NCI-H1048 (cell line): ENCODE measurements at places on chromosomes 1 and 21.

DNA sequence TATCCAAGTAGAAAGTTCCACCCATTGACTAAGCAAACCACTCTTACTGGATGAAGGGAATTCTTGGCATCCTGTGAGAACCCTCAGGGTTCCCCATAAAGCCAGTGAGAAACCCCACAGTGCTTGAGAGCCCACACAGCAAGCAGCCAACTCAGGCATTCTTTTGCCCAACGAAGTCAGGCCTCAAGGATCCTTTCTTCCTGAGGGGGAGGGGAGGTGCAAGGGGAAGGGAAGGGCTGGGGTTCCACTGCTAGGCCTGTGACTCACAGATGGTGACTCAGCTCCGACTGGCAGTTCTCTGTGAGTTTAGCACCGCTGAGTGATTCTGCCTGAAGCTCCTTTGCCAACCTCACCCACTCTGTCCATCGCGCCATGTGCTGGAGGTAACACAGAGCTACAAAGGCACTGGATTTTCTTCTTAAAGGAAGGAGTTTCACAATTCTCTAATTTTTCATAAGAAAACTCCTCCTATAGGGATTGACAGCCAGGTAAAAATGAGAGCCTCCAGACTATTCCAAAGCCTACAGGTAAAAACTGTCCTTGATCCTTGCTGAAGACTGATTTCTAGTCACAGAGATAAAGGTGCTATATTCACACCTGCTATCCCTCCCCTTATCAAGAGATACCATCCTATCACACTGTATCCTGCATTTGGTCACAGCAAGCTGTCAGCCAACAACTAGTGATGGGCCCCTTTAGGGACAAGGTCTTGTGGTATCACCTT, 4.8 kb downstream of the ENO1 start:
- no peak for DNase-seq

- no peak for DNase-seq
These were observed 77.7 kb upstream of the SOX13 start for GRCh38 chr1:203995228-203995627.

- no peak for DNase-seq
These were observed 26.8 kb downstream of the ELK4 start for GRCh38 chr1:205604825-205605505.

DNA sequence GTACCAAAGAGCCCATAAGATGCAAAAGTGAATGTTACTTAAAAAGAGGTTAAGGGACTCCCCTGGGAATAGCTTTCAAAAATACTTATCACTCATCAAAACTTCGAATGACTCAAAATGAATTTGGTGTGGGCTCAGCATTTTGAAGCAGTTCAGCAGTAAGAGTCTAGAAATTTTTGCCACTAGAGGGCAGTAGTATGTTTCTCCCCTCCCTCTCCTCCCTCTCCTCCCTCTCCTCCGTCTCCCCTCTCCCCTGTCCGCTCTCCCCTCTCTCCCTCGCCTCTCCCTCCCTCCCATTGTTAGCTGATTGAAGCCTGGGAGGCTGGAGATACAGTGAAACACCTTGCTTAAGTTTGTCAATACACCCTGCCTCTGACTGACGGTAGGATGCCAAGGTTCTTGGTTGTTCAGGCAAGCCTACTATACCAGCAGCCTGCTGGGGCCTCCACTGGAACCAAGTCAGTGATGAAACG, 70.8 kb upstream of the TENT5C start:
- DNase-seq = no peak

DNA sequence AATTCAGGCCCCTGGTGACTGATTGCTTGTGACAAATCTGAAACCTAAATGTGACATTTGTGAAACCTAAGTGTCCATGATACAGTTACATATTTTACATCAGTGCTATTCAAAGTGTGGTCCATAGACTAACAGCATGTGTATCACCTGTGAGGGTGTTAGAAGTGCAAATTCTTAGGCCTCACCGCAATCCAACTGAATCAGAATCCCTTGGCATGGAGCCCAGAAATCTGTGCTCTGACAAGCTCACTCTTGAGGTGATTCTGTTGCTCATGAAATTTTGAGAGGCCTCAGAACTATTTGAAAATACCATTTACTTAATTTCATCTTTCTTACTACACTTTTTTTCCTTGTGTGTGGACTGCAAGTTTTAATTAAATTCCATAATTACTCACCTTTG, 587.9 kb downstream of the ADGRL2 start:
- DNase-seq = no peak

GRCh38 chr1:42952303-42953001, 6.2 kb downstream of the SLC2A1 start:
- no peak for DNase-seq

GRCh38 chr1:245622332-245623014, 467.7 kb downstream of the KIF26B start:
- no peak for DNase-seq

DNA sequence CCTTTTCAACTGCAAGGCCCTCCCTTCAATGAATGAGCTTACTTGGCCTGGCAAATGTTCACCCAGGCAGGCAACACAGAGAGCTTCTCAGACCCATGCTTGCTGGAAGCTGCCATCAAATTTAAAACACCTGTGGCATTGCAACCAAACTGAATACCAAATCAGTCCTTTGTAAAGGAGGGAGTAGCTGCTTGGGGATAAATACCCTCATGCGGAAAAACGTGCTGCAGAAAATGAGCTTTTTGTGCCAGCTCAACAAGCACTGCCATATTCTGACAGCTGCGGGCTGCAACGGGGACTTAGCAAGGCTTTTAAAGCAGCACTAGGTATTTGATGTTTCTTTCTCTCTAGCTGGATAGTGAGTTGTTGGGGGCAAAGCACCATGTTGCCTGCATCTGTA, 119.7 kb downstream of the PLPPR4 start:
- no peak for DNase-seq

DNA sequence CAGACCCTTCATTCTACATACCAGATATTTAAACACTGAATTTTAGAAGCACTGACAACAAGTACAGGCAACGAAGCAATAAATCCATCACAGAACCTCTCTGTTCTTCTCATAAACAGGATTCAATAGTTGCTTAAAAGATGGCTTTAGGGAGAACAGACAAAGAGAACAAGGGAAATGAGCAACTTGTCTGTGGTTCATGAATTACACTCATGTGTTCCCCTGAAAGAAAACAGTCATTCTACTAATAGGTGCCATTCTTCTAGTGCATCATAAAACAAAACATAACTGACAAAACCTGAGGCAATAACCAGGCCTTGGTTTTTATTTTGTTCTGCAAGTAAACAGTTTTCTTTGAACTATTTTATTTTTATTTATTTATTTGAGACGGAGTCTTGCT, 6.8 kb downstream of the GNL2 start:
- DNase-seq = no peak

DNA sequence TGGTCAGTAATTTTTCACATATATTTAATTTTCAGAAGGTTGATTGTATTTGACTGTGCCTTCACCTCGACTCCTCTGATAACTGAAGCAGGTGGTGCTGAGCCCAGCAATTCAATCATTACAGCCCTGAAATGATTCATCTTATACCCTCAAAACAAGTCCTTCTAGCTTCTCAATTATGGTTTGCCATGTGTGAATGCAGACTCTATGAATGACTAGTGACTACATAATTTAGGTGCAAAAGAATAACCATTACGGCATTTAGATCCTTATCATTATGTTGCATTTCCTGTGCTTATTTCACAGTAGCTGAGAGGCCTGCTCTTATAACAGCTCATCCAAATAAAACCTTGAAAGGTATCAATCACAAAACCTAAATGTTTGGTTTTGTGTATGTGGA, 54.0 kb upstream of the COL11A1 start:
- no peak for DNase-seq

DNA sequence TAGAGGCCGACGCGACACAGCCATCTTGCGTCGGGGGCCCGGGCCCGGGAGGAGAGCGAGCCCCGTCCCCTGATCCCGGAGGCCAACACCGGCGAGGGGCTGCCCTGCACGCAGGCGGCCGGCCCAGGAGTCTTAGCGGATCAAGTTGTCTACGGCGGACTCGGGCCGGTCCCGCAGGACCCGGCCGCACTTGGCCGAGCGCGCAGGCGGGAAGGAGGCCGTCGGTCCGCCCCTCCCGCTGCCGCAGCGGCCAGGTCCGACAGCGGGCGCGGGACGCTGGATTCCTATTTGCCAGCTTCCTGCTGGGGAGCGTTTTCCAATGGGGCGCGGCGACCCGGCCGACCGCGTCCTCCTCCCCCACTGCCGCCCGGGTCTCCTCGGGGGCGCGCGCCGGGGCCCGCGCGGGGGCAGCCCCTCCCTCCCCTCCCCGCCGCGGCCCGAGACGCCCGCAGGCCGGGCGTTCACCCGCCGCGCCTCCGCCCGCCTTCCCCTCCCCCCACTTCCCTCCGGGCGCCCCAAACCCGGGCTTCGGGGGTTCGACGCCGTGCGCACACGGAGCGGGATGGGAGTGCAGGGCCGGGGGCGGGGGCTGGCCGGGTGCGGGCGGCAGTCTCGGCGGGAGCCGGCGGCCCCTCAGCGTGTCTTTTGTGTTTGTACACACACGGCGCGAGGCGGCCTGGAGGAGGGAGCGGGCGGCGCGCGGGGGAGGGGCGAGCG, 517 bp upstream of the H3-3A start:
- DNase-seq = peak; percentile 80

- no peak for DNase-seq
These were observed 33.0 kb downstream of the USP48 start for GRCh38 chr1:21749859-21750468.

GRCh38 chr1:210747890-210748289, 386.1 kb downstream of the KCNH1 start:
- DNase-seq = no peak

DNA sequence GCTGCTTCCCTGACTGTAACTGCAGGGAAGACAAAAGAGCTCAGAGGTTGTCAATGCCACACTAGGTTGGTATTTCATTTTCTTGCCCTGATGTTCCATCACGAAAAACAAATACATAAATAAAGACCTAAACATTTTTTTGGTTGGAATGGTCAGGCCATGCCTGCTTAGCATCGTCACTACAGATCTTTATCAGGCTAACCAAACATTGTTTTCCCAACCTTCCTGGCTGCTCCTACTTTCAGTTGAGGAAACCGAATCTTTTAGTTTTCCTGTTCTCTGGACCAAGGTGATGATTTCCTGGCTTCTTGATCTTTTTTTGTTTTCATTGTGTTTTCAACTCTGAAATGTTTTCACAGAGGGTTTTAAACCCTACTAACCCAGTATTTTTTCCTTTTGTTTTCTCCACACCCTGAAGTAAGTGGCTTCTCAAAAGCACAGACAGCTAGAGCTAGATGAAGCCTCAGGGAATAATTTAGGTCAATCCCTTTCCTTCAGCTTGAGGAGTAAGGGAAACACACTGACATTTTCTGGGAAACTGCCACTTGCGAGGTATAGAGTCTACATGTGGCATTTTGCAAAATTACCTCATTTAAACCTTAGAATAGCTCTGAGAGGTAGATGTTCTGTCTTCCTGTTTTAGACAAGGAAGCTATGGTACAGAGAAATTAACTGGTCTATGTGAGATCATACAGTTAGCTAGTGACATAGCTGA, 67.2 kb upstream of the CNN3 start:
- DNase-seq = no peak

- no peak for DNase-seq
These were observed 483 bp downstream of the TCEANC2 start for GRCh38 chr1:54053745-54054437.

- DNase-seq = no peak
These were observed 5.9 kb downstream of the MTHFR start for GRCh38 chr1:11799896-11800295.

DNA sequence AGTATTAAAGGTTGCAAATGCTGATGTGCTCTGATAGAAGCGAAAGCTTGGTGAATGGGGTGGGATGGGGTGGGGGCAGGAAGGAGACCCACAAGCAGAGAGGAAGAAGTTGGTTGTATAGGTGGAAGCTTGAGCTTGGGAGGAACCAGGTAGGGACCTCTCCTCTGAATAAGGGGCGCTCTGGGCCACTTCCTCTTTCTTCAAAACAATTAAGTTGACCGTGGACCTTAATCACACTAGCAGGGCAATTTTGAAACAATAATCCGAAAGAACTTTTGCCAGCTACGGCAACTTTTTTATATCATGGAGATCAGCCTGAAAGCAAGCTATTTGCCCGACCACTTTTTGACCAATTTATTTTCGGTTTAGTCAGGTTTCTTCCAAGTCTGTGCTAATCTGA, 1.9 kb upstream of the DYRK1A start:
- DNase-seq = no peak

DNA sequence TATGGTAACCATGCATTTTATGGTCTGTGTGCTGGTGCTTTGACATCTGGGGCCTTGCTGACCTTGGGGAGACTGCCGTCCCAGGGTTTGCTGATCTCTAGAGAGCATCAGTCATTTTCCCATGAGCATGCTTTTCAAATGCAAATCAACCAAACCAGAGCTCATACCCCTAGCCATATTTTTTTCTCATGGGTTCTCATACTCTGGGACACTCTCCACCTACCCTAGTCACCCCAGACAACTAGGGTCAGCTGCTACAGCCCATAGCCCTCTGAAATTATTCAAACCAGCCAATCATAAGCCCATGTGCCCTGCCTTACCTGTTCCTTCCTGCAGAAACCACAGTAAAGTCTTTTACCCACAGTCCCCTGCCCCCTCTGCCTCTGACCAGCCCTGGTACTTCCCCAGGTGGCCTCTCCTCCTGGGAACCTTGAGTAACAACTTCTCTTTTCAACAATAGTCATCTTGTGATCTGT, 132.0 kb downstream of the MAP3K21 start:
- no peak for DNase-seq

GRCh38 chr1:64212031-64212430, 8.6 kb downstream of the UBE2U start:
- DNase-seq = no peak

DNA sequence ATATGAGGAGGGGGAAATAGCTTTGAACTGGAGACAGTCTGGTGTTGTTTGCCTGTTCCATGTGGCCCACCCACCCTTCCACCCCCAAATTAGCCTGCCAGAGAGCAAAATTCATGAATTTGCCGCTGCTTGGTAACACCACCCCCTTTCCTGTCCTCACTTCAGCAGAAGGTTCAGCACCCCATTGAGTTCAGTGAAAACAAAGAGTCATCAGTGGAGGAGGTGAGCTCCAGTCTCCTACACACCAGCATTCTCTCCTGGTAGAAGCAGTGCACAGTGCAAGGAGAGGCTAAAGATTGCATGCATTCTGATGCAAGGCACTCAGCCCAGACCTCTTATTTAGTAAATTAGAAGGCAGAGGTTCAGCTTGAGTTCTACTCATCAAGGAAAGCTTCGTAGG, 99.7 kb upstream of the DYNLT5 start:
- DNase-seq = no peak

- no peak for DNase-seq
These were observed 44.0 kb upstream of the FMO2 start for GRCh38 chr1:171140956-171141687.

DNA sequence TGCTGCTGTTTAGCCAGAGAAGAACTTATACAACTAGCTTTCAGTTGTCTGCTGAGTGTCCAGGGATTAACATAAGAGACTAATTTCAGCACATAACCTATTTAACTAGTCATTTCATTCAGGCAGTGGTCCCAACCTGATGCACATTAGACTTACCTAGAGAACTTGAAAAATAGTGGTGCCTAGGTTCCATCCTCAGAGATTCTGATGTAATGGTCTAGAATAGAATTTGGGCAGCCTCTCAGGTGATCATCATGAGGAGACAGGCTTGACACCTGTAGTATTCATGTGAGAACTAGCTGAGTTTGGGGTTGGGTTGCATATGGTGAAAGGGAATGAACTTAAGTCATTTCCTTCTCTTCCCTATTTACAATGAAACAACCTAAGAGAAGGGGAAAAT, 24.8 kb downstream of the CNST start:
- DNase-seq = no peak

GRCh38 chr1:9824702-9825089, 931 bp upstream of the CLSTN1 start:
- DNase-seq = no peak
